NCI-H345 (cell line): ENCODE measurements at places on chromosomes 3 and 15.

GRCh38 chr15:39320886-39321285 lies 260.0 kb upstream of the THBS1 start:
- DNase-seq = no peak

GRCh38 chr3:96370637-96371036 lies 443.8 kb upstream of the EPHA6 start:
- no peak for DNase-seq

GRCh38 chr3:136653628-136654027 lies 98.5 kb downstream of the STAG1 start:
- DNase-seq = no peak

DNA sequence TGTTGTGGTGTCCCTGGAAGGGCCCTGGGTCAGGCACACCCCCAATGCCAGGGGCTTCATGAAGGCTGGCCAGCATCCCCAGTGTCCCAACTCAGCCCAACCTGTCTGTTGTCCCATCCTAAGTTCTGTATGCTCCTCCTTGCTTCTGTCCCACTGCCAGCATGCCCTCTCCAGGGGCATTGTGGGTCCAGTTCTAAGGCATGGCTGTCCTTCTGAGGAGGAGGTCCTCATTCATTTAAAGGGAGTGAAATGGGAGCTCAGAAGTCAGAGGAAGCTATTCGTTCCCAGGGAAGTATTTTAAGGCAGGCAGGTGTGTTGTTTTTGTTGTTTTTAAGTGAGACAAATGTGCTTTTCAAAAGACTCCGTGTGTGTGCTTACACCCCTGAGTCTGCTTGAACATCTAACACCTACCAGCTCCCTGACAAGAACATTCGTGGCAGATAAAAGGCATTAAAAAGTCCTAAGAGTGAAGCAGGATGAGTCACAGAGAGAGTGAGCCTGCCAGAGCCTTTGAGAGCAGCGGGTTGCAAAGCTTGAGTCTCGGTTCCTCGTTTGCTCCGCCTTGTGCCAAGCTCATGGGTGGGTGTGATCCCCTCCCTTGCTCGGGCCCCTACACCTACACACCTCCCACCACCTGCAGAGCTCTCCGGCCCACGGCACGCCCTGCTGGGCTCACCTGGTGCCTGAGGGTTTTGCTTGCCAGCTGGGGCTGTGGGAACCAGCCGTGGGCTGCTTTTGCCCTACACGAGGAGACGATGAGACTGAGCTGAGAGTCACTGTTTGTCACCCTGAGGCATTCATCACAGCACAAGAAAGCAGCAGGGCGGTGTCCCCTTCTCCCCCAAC lies 183.4 kb upstream of the TOPAZ1 start:
- peak; percentile 68 for DNase-seq

- DNase-seq = no peak
Observed at GRCh38 chr3:190014940-190015339, 105.8 kb downstream of the P3H2 start.

DNA sequence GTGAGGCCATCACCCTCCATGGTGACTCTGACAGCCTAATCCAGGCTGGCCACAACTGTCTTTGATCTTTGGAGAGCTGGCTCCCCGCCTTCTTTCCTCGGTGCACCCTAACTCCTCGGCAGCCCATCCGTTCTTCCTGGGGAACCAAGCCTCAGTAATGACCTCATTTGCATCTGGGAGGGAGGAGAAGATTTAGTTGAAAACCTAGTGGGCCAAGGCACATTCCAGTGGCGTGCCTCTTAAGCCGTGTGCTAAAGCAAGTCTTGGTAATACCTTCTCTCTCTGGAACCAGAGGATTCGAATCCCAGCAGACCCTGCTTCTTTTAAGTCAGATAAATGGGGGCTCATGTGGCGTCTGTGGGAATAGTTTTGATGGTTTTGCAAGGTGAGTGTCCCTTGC lies 233.1 kb downstream of the EBLN2 start:
- no peak for DNase-seq

GRCh38 chr3:161744366-161744765 lies 247.8 kb downstream of the OTOL1 start:
- DNase-seq = no peak

GRCh38 chr3:178714925-178715832 lies 178.9 kb downstream of the KCNMB2 start:
- peak; percentile 46 for DNase-seq

GRCh38 chr3:35215525-35216500 lies 423.5 kb upstream of the ARPP21 start:
- DNase-seq = no peak

DNA sequence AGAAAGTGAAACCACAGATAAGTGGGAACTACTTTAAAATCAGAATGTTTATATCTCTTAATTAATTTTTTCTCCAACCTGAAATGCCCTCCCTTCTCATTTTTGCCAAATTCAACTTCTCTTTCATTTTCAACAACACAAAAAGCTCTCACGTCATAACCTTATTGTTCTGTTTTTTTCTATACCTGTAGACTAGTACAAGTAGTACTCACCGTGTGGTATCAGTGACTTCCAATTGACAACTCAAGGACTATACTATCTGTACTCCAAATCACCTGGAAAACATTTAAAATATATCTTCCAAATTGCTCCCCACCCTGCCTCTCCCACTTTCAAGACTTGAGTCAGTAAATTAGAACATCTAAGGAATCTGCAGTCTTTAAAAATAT lies 72.8 kb upstream of the ZNF280D start:
- no peak for DNase-seq

GRCh38 chr15:53830707-53831386 lies 71.4 kb upstream of the WDR72 start:
- no peak for DNase-seq

- no peak for DNase-seq
Observed at GRCh38 chr15:101654171-101654570, 2.0 kb upstream of the TM2D3 start.

DNA sequence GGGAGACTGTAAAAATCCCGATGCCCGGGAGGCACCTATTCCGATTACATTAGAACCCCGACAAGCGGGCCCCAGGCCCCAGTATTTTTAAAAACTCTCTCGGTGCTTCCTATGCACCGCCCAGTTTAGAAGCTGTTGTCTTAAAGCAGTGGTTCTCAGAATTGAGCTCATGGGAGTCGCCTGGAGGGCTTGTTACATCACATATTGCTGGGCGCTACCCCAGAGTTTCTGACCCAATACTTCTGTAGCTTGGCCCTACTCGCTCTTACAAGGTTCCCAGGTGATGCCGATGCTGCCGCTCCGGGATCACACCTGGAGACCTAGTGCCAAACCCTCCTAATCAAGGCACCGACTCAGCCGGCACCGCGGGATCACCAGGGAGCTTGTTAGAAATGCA lies 35.2 kb downstream of the CPN2 start:
- no peak for DNase-seq

GRCh38 chr3:123605789-123606234 lies 21.0 kb upstream of the HACD2 start:
- no peak for DNase-seq

DNA sequence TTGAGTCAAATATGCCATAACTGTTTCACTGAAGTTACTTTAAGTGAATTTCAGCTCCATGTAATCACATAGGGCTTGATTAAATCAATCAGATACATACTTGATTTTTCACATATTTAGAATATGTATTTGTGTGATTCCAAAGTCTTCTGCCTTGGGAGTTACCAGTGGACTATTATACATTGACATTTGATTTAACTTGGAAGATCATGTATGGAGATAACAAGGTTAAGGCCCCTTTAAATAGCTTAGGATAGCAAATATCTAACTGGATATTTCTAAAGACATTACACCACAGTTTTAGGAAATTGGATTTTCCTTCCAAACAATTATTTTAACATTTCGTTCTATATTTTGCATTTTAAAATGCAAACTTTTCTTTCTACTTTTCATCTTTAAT lies 405.0 kb downstream of the RAP2B start:
- no peak for DNase-seq

GRCh38 chr3:197913641-197914380 lies 36.2 kb upstream of the RPL35A start:
- no peak for DNase-seq

DNA sequence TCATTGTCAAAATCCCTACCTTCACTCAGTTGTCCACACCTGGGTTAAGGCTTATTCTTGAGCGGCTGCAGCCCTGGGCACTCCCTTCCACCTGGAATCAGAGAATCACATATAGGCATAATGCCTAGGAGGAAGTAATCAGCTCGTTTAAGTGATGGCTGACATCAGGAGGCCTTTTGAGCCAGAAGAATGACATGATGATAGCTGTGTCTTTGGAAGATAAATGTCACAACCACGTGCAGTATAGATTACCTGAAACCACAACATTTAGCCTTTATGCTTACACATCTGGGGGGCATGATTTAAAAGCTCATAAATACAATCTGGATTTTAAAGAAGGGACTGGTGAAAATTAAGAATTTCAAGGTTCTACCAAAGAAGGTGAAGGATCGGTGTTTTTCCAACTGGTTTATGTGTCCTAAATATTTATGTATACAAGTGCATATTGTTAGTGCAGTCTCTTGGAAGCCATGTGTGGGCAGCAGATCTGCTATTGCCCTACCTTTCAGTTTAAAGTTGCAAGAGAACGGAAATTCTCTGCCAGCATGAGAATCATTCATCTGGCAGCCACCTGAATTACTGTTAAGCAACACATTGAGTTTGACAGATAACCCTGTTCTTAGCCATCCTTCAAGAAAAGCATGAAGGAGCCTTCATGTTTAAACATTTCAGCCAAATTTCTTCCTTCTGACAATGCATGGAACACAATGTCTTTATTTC lies 163.4 kb upstream of the NR2E3 start:
- DNase-seq = no peak

DNA sequence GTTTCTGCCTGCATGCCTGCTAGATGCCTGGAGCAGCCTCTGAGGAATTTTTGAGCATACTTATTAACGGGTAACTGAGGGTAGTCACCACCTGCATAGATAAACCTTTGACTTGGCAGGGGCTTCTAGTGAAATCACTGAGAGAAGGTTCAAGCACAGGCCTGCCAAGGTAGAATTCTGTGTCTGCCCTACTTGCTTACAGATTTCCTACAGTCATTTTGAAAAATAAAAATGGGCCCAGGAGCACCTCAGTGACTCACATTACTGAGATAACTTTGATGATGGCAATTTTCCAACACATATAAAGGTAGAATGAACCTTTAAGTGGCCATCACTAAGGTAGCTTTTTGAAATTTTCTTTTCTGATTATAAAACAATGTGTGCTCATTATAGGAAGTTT lies 10.8 kb downstream of the CRTAP start:
- DNase-seq = no peak

- no peak for DNase-seq
Observed at GRCh38 chr3:156612903-156613302, 58.0 kb upstream of the SSR3 start.

DNA sequence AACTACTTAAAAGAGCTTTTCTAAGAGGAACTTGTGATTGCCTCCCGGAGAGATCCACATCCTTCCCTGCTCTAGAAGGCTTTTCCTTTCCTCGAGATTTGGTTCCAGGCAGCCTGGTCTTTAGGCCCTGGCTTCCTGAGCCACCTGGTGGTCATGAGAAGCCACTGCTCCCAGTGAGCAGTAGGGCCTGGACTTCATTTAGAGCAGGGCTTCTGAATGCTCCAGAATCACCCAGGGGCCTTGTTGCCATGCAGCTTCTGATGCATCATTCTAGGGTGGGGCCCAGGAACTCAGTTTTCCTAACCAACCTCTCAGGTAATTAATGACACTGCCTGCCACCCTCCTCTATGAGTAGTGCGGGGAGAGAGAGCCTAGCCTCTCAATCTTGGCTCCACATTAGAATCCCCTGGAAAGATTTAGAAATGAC lies 29.6 kb downstream of the PSMD6 start:
- peak; percentile 42 for DNase-seq

GRCh38 chr3:160986069-160986468 lies 119.1 kb downstream of the B3GALNT1 start:
- DNase-seq = no peak

DNA sequence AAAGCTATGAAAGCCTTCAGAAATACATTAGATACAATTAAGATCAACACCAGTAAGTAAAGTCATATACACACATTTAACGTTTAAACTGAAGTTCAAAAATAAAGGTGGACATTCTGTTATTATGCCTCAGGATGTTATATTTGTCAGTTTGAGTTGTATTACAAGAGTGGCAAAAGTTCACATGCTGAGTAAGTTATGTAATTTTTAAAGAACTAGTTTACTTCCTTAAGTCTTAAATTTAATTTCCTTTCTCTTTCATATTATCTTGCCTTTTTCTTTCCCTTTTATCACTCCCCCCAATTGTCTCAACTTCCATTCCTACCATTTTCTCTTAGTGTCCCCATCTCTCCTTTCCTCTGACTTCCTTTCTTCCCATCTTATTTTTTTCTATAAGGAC lies 4.9 kb upstream of the GPR87 start:
- no peak for DNase-seq

DNA sequence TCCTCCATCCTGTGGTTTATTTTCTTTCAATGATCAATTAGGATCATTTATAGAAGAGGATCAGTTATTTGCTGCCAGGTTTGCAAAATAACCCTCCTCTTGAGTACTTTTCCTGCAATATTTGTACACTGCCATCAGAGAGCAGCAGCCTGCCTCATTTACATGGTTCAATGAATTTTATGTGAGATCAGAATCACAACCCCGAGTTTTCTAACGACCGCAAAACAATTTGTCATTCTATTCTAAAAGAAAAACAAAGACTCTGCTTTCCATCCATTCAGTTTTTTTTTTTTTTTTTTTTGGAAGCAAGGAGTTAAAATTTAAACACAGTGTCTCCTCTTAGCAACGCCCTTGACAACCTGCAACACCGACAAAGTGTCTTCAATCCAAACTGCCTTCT lies 146.9 kb downstream of the RAB11A start:
- DNase-seq = no peak

DNA sequence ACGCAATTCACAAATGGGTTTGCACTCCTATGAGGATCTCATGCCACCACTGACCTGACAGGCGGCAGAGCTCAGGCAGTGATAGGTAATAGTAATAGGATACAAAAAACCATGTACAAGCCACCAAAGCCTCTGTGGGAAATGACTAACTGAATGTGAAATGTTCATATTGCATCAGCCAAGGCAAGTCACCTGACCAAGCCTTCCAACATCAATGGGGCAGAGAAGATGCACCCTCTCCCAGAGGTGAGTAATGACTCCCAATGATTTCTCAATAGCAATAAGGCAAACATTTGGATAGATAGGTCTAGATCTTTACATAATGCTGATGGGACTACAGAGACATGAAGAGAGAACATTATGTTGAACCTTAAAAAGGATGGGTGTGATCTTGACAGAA lies 14.9 kb downstream of the CNTN3 start:
- no peak for DNase-seq

- DNase-seq = peak; percentile 33
Observed at GRCh38 chr3:194686816-194687637, 1.3 kb downstream of the FAM43A start.
